AG09309 (cell line): ENCODE measurements at places on chromosomes 7 and 10.

DNA sequence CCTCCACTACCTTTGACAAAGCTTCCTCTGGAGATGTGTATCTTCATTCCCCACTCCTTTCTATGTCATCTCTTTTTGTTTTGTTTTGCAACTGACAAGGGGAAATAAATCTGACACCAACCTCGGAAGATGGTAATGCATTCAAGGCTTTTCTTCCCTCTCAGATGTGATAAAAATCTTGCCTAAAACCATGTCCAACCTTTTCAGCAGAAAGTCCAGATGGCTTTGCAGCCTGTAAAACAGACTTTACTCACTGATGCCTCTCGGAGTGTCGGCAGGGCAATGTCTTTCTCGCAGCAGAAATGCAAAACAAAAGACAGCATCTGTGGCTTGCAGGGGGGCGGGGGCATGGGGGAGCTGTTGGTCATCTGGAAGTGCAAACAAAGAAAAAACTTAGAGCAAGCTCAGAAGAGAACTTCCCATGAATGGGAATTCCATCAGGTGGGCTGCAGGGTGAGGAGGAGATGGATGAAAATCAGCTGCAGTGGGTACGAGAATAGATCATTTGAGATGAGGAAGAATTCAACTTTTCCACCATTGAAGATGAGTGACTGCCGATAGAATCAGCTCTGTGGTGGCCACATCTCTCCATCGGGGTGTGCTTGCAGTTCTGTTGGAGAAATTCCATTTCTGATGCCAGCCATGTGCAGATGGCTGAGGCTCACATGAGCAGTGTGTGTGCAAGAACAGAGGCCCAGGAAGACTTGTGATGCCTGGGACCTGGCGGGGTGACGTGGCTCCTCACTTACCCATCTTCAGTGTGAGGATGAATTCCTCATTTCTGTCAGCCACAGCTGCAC, 237.7 kb downstream of the WDR37 start:
- no peak for DNase-seq

GRCh38 chr7:98956469-98956868, 78.1 kb downstream of the TRRAP start:
- DNase-seq = no peak

DNA sequence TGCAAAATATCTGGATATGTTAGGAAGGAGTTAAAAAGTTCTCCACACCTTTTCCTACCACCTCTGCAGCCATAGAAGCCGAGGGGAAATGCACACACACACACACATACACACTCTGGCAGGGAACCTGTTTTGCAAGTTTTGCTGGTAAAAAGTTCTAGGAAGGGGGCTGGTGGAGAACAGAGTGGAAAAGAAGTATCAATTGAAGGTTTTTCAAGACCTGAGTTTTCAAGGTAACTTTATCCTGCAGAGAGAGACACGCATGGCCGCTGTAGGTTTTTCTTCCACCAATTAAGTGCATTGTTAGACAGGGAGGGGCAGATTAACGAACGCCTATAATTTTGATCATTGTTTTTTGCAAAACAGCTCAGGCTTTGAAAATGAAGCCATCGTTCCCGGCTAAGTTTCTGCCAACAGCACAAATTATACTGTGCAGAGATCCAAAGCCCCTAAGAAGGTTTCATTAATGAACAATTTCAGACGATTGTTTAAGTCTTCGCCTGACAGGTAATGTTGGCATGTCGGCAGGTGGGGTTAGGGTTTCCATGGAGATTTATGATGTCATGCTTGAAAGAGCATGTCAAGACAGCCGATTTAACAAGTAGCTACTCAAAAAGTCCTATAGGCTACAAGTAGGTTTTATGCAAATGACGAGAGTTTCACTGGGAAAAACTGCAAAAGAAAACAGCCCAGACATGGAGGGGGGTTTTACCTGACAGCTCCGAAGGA, 29.7 kb downstream of the KIAA1217 start:
- no peak for DNase-seq

GRCh38 chr7:1812509-1813393, 142.7 kb downstream of the ELFN1 start:
- DNase-seq = no peak

GRCh38 chr7:151388007-151388297, 21.9 kb downstream of the WDR86 start:
- DNase-seq = no peak

- no peak for DNase-seq
Observed at GRCh38 chr10:129756912-129757901, 206.9 kb downstream of the EBF3 start.

DNA sequence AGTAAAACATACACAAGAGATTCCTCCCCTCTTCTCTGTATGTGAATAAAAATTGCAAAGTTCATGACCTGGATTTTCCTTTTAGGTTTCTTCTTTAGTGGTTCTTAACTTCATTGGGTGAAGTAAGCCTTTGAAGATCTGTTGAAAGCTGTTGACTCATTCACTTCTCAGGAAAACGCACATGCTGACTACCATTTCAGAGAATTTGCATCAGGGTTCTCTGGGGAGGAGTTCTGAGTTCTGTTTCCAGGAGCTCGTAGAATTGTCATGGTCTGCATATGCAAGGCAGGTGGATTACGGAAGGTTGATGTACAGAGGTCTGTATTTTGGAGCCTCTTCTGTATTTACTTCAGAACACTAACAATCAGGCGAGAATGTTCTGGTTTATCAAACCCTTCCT, 962 bp upstream of the SLC26A4 start:
- peak; percentile 67 for DNase-seq

DNA sequence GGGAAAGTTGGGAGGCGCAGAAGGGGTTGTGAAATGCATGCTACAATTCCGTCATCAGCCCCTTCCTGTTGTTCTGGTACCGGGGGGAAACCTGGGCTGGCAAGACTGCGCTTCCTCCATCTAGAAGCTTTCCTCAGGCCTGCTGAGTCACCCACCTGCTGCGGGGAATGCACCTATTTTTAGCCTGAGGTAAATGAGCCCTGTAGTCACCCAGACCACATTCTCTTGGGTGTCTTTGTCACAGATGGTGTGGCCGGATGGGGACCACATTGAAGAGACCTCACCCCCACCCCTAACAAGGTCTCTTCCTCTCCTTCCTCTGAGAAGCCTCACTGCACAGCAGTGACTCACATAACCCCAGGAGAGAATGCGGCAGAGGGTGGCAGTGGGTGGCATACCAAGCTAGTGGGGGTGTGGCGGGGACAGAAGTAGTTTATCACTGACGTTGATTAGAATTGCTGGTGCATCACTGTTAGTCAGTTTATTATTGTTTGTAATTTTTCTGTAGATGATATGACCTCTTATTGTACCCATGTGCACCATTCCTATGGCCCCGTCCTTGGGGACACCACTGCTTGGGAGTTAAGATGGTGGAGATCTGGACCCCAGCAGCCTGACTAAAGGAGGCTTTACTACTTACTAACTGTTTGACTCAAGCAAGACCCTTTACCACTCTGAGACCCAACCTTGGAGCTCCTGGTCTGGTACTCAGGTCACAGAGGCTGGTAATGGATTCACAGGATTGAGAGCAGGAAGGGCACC, 83.0 kb upstream of the DUSP5 start:
- no peak for DNase-seq

- DNase-seq = no peak
Observed at GRCh38 chr7:134777908-134778580, 1.4 kb upstream of the CALD1 start.

DNA sequence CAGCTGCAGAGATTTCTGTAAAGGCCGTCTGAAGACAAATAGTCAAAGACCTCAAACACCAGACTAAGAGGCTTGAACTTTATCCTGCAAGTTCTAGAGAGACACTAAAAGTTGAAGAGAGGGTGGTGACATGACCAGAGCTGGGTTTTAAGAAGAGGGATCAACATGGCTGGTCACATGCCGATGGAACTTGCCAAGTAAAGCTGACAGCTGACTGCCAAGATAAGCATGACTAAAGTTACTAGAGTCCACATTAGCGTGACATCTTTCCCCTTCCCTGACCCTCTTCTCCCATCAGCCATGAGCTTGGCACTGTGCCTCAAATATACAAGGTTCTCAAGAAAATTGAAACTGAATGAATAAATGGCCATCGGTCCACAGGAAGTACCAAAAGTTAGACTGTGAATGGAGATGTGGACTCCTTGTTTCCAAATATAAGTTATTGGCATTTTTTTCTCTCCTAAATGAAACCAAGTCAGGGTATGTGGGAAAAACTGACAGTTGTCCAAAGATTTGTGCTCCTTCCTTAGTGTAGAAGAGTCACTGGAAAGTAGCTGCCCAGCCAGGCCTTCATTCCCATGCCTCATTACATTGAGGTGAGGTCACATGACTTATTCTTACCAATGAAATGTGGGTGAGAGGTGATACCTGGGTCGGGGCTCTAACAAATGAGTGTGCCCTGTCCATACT, 24.5 kb downstream of the XPNPEP1 start:
- DNase-seq = no peak

DNA sequence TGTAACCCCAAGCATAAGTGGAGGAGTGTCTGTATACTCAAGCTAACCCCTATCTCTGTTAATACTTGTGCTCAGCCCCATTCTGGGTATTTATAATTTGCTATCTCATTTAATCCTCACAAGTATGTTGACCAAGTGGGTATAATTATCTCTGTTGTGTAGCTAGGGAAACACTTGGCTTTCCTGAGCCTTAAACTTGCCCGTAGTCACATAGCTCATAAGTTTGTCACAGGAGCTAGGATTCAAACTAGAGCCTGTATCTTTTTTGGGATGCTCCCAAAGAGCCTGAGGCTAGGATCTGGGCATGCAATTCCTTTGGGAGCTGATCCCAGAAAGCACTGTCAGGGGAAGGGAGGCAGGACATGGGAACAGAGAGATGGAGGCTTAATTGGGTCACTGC, 377.4 kb downstream of the GALNT17 start:
- DNase-seq = no peak

GRCh38 chr10:70320751-70321150, 36.9 kb upstream of the NPFFR1 start:
- DNase-seq = no peak

DNA sequence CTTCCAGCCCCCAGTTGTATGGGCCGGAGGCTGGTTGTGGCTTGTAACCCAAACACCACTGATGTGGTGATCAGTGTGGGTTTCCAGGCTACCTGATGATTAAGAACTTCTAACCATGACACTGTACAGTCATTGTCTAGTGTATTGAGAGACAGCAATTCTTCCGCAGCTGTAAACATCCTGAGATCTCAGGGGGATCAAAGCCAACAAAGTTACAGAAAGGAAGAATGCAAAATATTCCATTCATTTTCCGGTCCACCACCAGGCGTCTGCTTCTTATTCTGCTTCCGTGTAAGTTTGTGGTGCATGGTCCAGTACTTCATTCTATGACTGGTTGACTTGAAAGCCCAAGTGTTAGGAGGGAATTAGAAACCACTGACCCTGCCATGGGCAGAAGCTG, 10.3 kb upstream of the GLI3 start:
- DNase-seq = no peak

DNA sequence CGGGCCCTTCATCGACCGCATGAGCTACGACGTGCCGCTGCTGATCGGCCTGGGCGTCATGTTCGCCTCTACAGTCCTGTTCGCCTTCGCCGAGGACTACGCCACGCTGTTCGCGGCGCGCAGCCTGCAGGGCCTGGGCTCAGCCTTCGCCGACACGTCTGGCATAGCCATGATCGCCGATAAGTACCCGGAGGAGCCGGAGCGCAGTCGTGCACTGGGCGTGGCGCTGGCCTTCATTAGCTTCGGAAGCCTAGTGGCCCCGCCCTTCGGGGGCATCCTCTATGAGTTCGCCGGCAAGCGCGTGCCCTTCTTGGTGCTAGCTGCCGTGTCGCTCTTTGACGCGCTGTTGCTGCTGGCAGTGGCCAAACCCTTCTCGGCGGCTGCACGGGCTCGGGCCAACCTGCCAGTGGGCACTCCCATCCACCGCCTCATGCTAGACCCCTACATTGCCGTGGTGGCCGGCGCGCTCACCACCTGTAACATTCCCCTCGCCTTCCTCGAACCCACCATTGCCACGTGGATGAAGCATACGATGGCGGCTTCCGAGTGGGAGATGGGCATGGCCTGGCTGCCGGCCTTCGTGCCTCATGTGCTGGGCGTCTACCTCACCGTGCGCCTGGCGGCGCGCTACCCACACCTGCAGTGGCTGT, 1.2 kb downstream of the SLC18A3 start:
- no peak for DNase-seq

- DNase-seq = no peak
Observed at GRCh38 chr10:101120884-101121653, 10.0 kb upstream of the TLX1 start.

GRCh38 chr7:11175887-11176286, 202.2 kb downstream of the PHF14 start:
- DNase-seq = no peak
